ENCODE measurements at places on chromosomes 7 and 10.

- DNase-seq = no peak
Observed at GRCh38 chr10:52437205-52437646, 123.1 kb downstream of the DKK1 start.

GRCh38 chr7:125495997-125496396 lies 566.4 kb upstream of the POT1 start:
- no peak for DNase-seq

GRCh38 chr10:128209862-128210214 lies 83.6 kb upstream of the MKI67 start:
- no peak for DNase-seq

GRCh38 chr7:124672011-124672410 lies 93.6 kb downstream of the GPR37 start:
- DNase-seq = no peak
